Naive B cell (primary cell): ENCODE measurements at places on chromosomes 3 and 15. TPM values are rescaled to one million over a fixed set of nuclear protein-coding genes. Genes with fewer than 3 reads are reported as not detected.

The TEX55 gene
- not detected for polyA plus RNA-seq

GRCh38 chr15:35330916-35331315 lies 215.0 kb downstream of the DPH6 start:
- no peaks in the 10 kb centered on the region for H3K27me3 ChIP-seq
- no peak overlapping the region for H3K27ac ChIP-seq
- no peaks in the 10 kb centered on the region for H3K4me1 ChIP-seq
- no peaks in the 10 kb centered on the region for H3K36me3 ChIP-seq
- H3K4me3 ChIP-seq: no peak overlapping the region
- no peak for DNase-seq

DNA sequence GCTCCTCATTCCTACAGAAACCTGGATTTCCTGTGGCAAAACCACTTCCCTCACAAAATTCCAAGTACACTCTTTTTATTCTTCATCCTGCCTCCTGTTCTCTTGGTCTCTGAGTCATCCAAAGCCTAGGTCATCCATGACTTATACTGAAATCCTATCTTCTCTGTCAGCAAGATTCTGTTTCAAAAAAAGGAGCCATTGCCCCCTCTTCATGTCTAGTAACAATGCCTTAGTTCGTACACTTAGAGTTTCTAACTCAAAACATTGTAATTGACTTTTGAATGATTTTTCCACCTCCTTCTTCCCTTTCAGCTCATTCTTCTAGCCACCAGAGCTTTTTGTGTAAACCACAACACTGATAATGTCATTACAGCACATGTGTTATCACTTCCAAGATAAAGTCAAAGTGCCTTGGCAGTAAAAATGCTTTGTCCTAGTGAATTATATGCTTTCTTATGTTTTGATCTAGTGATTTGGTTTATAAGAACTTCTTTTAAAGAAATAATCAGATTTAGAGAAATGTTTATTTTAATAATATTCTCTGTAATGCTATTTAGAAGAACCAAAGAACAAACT lies 256.5 kb upstream of the NECTIN3 start:
- no peak for DNase-seq
- no peak overlapping the region for H3K27ac ChIP-seq
- H3K36me3 ChIP-seq: no peaks in the 10 kb centered on the region
- no peaks in the 10 kb centered on the region for H3K4me1 ChIP-seq
- H3K4me3 ChIP-seq: no peak overlapping the region

- H3K4me1 ChIP-seq: no peaks in the 10 kb centered on the region
- no peak overlapping the region for H3K4me3 ChIP-seq
- H3K27me3 ChIP-seq: no peaks in the 10 kb centered on the region
- H3K27ac ChIP-seq: no peak overlapping the region
Measured at GRCh38 chr3:177914224-177914623, 622.0 kb upstream of the KCNMB2 start.

GRCh38 chr15:58528188-58528870 lies 96.5 kb downstream of the LIPC start:
- H3K27me3 ChIP-seq: no peaks in the 10 kb centered on the region
- H3K4me3 ChIP-seq: no peak overlapping the region
- no peaks in the 10 kb centered on the region for H3K4me1 ChIP-seq
- peaks cover 5% of the 10 kb centered on the region for H3K36me3 ChIP-seq

DNA sequence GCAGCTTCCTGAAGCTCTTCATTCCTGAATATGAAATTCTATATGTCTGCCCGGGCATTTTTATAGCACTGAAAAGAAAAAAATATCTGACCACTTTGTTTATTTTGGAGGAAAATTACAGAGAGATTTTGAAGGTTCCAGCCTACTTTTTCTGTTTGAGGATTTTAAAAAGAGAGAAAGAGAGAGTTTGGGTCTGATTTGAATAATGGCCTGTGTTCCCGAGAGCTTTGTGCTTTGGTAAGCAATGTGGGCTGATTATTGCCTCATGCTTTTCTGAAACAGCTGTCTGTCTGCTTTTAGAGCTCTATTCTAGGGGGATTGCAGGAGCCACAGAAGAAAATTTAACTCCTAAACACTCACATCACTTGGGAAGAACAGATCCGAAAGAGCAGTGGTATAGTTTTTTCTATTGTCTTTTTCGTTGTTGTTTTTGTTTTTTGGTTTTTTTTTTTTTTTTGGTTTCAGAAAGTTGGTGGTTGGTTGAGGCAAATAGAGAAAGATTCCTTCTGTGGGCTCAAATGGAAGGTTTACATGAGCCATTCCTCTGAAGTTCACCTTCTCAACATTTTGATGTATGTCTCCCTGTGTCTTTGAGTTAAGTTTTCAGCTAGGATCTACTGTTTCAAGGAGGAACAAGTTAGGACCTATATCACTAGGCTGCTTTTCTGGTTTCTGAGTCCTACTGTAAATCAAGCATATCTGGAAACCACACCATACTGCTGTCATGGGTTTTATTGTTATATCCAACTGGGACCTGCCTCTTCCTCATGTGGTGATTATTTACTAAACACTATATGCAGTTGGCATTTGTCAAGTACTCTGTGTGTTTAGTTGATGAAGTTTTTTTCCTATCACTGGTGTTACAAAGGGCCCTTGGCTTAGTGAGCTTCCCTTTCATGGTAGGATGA lies 178.9 kb downstream of the KCNMB2 start:
- H3K36me3 ChIP-seq: no peaks in the 10 kb centered on the region
- no peak for DNase-seq
- no peak overlapping the region for H3K27ac ChIP-seq
- no peaks in the 10 kb centered on the region for H3K4me1 ChIP-seq
- no peaks in the 10 kb centered on the region for H3K27me3 ChIP-seq
- H3K4me3 ChIP-seq: no peak overlapping the region

The CYP1A2 gene
- polyA plus RNA-seq: not detected

The ZPLD1 gene
- not detected for polyA plus RNA-seq

DNA sequence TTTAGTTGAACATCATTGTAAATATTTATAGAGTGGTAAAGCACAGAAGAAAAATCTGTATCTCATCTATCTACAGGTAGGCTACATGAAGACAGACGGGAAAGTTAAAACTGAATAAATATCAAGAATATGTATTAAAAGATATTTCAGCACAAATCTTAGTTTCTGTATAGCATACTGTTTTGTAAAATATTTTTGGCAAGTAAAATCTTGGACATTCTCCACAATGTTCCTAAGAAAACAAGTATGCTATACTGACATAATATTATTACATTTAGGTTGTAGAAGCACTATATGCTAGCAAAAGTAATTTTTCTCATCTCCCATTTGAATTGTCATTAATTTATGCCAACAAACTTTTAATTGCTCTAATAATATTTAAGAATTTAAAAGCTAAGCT lies 326.4 kb upstream of the ARL6 start:
- H3K36me3 ChIP-seq: no peaks in the 10 kb centered on the region
- no peaks in the 10 kb centered on the region for H3K27me3 ChIP-seq
- H3K4me3 ChIP-seq: no peak overlapping the region
- no peak for DNase-seq
- no peaks in the 10 kb centered on the region for H3K4me1 ChIP-seq
- H3K27ac ChIP-seq: no peak overlapping the region

DNA sequence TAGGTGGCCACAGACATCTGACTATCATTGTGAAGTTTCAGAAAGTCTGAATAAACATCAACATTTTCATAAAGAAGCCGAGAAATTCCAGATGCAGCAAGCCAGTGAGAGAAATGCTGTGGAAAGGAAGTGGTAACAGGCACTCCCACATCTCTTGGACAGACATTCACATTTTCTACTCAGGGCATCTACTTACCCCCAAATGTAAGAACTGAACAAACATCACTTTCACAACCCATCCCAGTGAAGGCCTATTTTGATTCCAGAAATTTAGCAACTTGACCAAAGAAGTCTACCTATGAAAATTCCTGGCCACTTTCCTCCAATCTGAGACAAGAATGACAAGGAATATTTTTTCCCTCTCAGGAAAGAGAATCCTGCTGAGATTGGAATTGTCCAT lies 224.8 kb upstream of the DCBLD2 start:
- H3K27ac ChIP-seq: no peak overlapping the region
- H3K36me3 ChIP-seq: no peaks in the 10 kb centered on the region
- H3K27me3 ChIP-seq: no peaks in the 10 kb centered on the region
- no peak for DNase-seq
- no peaks in the 10 kb centered on the region for H3K4me1 ChIP-seq

DNA sequence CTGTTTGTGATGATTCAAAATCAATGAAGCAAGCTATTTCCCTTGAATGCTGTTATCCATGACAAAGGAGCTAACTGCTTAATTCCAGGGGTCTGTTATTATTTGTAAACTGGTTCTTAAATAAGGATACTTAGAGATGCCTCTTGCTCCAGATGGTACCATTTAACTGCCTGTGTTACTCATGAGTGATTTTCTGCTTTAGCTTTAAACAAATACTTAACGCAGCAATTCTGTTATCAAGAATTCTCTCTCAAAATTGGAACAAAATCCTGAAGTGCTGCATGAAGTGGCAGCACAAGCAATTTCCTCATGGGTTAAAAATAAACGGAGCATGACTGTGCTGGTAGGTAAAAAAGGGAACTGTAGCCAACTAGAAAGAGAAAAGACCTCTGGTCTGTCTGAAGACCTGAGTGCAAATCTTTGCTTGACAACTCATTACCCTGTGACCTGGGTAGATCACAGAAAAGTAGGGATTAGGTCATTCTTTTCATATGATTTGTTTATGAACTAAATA lies 62.5 kb upstream of the GBE1 start:
- H3K27me3 ChIP-seq: no peaks in the 10 kb centered on the region
- peak; percentile 32 for DNase-seq
- peaks cover 7% of the 10 kb centered on the region for H3K4me1 ChIP-seq
- no peak overlapping the region for H3K4me3 ChIP-seq
- no peak overlapping the region for H3K27ac ChIP-seq
- H3K36me3 ChIP-seq: no peaks in the 10 kb centered on the region

DNA sequence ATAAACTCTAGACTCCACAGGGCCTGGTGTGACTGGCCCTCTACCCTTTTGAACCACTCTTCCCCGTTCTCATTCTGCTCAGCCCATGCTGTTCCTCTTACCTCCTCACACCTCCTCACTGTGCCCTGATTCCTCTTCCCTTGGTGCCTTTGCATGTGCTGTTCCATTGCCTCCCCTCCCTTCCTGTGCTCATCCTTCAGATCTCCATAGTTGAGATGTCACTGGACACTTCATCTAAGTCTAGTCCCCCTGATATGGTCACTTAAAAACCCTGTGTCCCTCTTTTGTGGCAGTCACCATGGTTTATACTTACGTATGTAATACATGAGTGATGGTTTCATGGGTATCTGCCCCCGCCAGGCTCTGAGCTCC lies 69.8 kb downstream of the LSM3 start:
- no peak overlapping the region for H3K27ac ChIP-seq
- no peaks in the 10 kb centered on the region for H3K4me1 ChIP-seq
- H3K36me3 ChIP-seq: no peaks in the 10 kb centered on the region

The DGKG gene
- 0.30 TPM for polyA plus RNA-seq

DNA sequence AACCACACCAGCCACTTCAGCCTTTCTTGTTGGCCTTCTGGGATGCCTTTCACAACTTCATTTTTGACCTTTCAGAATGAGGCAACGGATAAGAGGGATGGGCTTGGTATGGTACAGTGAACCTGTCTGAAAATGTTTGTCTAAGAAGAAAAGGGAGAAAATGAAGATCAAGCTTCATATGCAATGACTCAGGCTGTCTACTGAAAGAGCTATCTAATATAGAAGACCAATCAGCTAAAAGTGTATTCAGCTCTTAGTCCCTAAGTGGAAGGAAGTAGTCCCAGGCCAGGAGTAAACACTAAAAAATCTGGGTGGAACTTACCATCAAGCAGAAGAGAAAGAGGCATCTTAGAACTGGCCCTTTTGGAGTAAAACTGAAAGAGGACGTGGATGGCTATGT lies 12.2 kb upstream of the UPK1B start:
- no peak overlapping the region for H3K4me3 ChIP-seq
- no peaks in the 10 kb centered on the region for H3K4me1 ChIP-seq
- DNase-seq: no peak
- peaks cover 18% of the 10 kb centered on the region for H3K36me3 ChIP-seq

- H3K4me1 ChIP-seq: no peaks in the 10 kb centered on the region
- H3K27ac ChIP-seq: no peak overlapping the region
- no peak overlapping the region for H3K4me3 ChIP-seq
- no peaks in the 10 kb centered on the region for H3K36me3 ChIP-seq
- DNase-seq: no peak
Measured at GRCh38 chr3:56054844-56055243, 413.4 kb downstream of the ERC2 start.

GRCh38 chr3:179455954-179456353 lies 4.7 kb upstream of the GNB4 start:
- no peak overlapping the region for H3K4me3 ChIP-seq
- H3K27ac ChIP-seq: no peak overlapping the region
- no peaks in the 10 kb centered on the region for H3K36me3 ChIP-seq
- H3K4me1 ChIP-seq: peaks cover 8% of the 10 kb centered on the region
- DNase-seq: no peak
- no peaks in the 10 kb centered on the region for H3K27me3 ChIP-seq

GRCh38 chr3:30578479-30578878 lies 27.9 kb upstream of the TGFBR2 start:
- H3K27ac ChIP-seq: peak overlapping the region; percentile 19
- no peak for DNase-seq
- H3K27me3 ChIP-seq: no peaks in the 10 kb centered on the region
- peaks cover 20% of the 10 kb centered on the region for H3K4me1 ChIP-seq
- H3K36me3 ChIP-seq: no peaks in the 10 kb centered on the region

DNA sequence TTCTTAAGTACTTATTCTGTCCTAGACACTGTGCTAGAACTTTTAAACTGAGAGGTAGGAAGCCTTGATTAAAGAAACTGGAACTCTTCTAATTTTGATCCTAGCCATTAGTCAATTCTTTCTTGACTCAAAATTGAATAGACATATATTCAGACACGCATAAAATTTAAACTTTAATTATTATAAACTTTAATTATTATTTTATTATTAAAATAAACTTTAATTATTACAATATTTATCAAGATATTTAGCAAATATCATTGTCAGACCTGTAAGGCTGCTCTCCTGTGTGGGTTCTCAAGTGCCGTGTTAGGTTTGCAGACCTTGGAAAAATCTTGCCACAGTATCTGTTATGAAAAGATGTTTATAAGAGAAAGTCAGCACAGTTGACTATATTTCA lies 562.9 kb downstream of the MECOM start:
- no peak overlapping the region for H3K4me3 ChIP-seq
- DNase-seq: no peak
- no peak overlapping the region for H3K27ac ChIP-seq
- no peaks in the 10 kb centered on the region for H3K36me3 ChIP-seq
- H3K4me1 ChIP-seq: no peaks in the 10 kb centered on the region

The ANKRD63 gene
- not detected for polyA plus RNA-seq

The PEX5L gene
- polyA plus RNA-seq: not detected

The SERINC4 gene
- polyA plus RNA-seq: 3.0 TPM

- no peaks in the 10 kb centered on the region for H3K27me3 ChIP-seq
- peaks cover 48% of the 10 kb centered on the region for H3K4me1 ChIP-seq
- H3K27ac ChIP-seq: peak overlapping the region; percentile 54
Measured at GRCh38 chr3:120081719-120082118, 12.5 kb downstream of the GSK3B start.

DNA sequence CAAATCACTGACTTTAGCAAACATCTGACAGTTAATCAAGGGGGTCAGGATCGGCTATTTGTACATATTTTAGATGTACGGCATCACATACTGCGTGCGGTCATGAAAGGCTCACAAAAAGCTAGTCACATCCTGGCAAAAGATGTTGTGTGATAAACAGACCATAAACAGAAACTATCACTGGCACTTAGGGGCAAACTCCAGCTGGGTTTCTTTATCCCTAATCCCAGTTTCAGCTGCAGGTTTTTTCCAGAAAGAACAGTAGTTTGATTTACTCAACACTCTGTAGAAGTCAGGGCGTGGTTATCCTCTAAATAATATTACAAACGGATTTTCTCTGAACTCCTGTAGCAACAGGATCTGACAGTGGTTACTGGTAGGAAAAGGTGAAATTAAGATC lies 112.4 kb upstream of the BHLHE40 start:
- no peak overlapping the region for H3K27ac ChIP-seq
- H3K27me3 ChIP-seq: peaks cover 4% of the 10 kb centered on the region
- H3K4me1 ChIP-seq: peaks cover 20% of the 10 kb centered on the region
- peak overlapping the region; percentile 89 for H3K4me3 ChIP-seq
- no peak for DNase-seq

The SAXO2 gene
- polyA plus RNA-seq: 2.4 TPM
